SJCRH30 (cell line): ENCODE measurements at places on chromosomes 7 and 10. TPM values are rescaled to one million over a fixed set of nuclear protein-coding genes. Genes with fewer than 3 reads are reported as not detected.
A peak's percentile ranks its signal among the peaks of the same experiment; 100 is the strongest.

PLXDC2 gene
- total RNA-seq, result 10.4 and 11.4 TPM in 2 replicates

DNA sequence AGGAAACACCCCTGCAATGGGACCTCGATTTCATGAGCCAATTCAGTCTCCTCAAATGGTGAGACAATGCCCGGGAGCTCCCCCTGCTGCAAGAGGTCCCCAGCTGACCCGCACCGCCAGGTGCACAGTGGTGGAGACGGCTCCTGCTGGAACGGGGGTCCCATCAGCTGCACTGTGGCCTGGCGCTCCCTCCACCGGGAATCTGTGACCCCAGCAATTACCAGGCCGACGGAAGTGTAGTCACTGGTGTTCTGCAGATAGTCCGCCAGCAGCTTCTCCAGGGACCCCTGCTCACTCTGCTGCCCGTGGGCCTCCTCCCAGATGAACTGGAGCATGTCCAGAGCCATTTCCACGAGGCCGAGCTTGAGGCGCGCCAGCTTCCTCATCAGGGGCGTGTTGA lies 64.9 kb upstream of the NKX6-2 start:
- DNase-seq, result no peak

GRCh38 chr10:2263561-2263960 lies 526.2 kb upstream of the ADARB2 start:
- no peak for DNase-seq

DNA sequence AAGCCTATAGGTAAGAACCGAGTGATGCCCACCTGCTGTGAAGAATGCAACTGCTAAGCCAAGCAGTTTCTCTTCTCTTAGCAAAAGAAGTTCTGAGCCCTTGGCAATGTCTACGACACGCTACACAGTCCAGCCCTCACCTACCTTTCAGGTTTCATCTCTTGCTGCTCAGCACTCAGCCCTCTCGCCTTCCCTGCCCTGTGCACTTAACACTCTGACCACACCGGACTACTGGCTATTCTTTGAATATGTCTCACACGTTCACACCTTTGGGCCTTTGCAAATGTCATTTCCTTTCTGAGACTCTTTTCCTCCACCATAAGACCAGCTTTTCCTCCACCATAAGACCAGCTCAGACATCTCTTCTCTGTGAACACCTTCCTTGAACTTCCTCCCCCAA lies 67.0 kb upstream of the ITGB1 start:
- DNase-seq, result no peak

DNA sequence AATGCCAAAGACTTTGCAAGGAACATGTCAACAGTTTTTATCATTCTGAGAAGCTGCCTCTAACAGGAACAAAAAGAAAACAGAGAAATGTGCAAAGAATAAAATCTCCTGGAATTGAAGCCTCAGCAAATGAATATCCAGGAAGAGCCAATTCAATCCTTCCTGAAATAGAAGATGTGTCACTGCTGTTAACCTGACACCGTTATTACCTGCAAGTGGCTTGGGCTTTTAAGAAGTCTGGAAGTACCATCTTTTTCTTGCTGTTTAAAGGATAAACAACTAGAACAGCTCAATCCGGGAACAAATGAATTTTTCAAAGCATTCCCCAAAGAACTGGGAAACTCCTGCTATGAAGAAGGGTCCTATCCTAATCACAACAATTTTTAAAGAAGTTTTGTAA lies 434.8 kb downstream of the KCNMA1 start:
- DNase-seq, result no peak

DNA sequence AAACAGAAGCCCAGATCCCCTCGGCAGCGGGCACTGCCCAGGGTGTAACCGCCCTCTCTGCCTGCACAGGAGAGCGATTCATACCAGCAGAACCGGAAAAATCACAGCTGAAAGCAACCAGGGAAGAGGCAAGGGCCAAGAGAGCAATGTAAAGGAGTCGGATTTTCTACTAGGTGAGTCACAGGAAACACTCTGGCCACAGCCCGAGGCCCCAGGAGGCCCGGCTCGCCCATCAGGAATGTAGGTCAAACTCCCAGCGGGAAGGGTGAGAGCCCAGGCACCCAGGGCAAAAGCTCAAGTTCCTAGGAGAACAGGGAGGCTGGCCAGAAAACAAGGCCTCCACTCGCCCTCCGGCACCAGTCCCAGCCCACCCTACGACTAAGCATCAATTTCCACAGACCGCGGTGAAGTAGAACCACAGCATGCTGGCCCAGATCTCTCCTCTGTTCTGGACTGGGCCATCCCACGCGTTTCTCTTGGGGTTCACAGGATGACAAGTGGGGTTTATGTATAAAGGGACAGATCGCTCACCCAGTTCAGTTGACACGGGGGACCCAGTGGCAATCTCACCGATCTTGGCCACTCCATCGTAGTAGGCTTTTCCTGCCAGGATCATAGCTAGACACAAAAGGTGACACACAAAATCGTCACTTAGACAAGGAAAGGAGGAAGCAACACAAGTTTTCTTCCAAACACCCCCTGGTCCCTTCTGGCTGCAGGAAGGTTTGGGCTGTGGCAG lies 46.2 kb downstream of the BAIAP2L1 start:
- DNase-seq, result peak; percentile 75

NCF1 gene
- not detected in 2 replicates for total RNA-seq

DNA sequence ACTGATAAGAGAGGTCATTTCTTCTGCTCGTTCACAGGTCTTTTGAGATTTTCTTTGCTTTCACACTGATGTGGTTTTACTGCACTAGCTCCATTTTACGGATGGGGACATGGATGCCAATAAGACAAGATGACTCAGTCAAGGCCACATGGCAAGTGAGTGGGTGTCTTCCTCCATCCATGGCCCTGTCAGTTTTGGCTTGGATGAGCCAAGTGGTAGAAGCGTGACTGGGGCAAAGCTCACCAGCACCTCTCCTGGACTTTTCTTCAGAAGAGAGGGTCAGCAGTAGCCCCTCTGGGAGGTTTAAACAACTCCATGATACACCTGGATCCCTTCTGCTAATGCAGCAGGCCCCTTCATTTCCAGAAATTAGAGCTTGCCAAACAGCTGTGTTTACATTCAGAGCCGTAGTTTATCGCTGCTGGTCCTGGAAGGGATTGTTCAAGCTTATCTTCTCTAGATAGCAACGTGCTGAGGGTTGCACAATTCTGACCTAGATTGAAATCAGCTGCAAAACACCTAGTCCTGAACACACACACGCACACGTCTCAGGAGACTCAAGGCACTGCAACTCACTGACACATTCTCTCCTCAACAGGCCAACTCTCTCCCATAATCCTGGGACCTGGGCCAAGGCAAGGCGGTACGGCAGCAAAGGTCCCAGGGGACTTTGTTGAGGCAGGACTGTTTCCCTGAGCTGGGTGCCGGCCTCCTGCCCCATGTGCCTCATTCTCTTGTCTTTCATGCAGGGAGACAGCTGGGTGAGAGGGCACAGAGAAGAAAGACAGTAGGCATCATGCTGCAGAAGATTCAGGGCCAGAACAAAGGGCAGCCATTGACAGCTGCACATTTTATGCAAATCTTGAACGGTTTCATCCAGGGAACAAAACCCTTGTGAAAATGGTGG lies 14.2 kb upstream of the PDCD4 start:
- DNase-seq, result peak; percentile 61

GRCh38 chr10:133528296-133528844 lies 1.2 kb downstream of the CYP2E1 start:
- no peak for DNase-seq

DNA sequence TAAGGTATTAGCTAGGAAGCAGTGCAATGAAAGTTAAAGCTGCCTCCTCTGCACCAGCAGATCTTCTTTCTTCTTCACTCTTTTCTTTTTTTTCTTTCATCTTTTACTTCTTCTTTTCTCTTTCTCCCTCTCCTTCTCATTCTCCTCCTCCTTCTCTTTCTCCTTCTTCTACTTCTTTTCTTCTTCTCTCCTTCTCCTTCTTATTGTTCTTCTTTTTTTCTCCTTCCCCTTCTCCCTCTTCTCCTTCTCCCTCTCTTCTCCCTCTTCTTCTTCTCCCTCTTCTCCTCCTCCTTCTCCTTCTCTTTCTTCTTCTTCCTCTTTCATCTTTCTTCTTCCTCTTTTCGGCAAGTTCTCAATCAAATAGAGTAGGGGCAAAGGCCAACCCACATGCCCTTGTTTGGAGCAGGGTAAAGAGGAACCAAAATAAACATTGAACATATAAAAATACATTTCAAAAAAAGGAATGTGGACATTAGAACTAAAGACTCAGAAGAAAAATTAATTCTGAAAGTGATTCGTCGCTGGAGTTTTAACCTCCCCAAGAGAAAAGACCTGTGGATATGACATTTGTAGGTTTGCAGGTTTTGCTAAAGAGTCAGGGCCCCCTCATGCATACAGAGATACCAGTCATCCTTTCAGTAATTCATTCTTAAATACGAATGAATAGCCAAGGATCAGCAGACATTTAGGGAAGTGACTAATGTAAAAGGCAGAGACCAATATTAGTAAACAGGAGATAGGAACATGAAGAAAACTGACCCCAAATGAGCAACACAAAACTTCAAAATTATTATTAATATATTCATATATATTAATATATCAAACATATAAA lies 93.0 kb upstream of the RSU1 start:
- DNase-seq, result no peak

TMEM273 gene
- 2.1 and 2.5 TPM in 2 replicates for total RNA-seq

- DNase-seq, result peak; percentile 73
Measured at GRCh38 chr7:131591687-131592319, 35.4 kb upstream of the PODXL start.

GRCh38 chr7:90886416-90886815 lies 290.3 kb downstream of the CDK14 start:
- no peak for DNase-seq

FGFBP3 gene
- 0.53 and 0.73 TPM in 2 replicates for total RNA-seq

GRCh38 chr10:48678041-48678440 lies 6.6 kb upstream of the WDFY4 start:
- no peak for DNase-seq

- peak; percentile 44 for DNase-seq
Measured at GRCh38 chr7:2554661-2555111, 638 bp downstream of the BRAT1 start.

GRCh38 chr10:128380946-128381345 lies 254.7 kb upstream of the MKI67 start:
- no peak for DNase-seq

DNA sequence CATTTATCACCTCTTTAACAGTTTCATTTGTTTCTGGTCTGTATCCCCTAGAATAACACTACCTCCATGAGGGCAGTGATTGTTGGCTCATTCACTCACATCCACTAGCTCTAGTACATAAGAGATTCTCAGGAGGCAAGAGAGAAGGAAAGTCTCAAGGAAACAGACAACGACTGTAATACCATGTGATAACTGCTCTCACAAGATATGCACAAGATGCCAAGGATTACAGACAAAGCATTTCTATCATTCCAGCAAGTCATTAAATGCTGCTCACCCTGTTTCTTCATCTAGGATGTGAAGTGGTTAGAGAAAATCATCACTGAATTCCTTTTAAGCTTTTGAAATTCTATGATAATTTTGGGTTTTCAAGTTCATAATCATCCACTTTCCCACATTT lies 115.3 kb downstream of the HIBADH start:
- DNase-seq, result no peak

DNA sequence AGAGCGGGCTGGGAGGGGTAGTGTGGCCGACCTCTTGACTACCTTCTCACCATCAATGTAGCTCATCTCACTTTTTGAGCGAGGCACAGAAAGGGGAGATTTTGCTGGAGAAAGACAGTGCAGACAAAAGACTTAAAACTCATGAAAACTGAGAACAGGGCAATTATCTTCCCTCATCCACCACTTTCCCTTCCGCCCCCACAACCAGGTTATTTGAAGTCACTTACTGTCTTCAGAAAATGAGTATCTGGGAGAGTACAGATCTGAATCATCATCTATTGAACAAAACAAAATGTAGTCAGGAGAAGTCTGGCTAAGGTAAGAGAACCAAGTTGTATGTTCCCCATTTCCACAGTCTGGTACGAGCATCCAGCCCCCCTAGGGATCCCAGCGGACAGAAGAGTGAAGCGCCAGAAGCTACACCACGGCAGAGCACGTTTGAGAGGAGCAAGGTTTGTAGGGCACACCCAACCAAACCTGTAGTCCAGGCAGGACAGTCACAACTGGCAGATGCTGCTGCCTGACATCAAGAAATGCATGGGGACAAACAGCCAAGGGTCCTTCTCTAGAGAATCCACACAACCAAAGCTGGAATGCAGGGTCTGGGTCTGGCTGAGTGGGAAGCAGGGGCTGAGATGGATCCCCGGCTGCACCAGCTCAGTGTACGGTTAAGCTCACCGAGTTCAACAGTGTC lies 93.4 kb upstream of the PDLIM1 start:
- DNase-seq, result no peak
